ENCODE measurements at places on chromosomes 6 and 20.

DNA sequence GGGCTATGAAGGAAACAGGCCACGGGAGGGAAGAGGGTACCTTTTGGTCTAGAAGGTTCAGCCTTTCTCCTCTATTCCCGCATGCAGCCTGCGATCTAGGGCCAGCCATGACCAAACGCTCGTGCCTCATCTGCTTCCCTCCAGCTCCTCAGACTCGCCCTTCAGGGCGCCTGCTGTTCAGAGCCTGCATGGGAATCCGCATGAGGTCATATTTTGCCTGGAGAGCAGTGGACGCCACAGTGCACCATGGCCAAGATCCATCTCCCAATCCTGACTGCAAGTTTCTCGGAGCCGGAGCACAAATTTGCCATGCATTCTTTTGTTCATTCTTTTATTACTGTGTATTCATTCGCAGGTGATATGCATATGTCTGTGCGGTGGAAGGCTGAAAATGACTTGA, 608.1 kb downstream of the QKI start:
- no peak for DNase-seq

- no peak for DNase-seq
Observed at GRCh38 chr6:139703780-139704179, 329.3 kb upstream of the CITED2 start.

DNA sequence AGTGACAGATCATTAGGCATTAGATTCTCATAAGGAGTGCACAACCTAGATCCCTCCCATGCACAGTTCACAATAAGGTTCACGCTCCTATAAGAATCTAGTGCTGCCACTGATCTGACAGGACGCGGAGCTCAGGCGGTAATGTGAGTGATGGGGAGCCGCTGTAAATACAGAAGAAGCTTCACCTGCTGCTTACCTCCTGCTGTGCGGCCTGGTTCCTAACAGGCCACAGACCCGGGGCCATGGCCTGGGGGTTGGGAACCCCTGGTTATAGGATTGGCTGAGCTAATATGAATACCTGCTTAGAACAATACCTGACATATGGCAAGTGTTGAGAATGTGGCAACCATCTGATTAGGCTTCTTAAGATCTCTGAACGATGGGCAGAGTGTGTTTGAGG, 2.4 kb downstream of the PNPLA1 start:
- no peak for DNase-seq

- DNase-seq, result no peak
Observed at GRCh38 chr20:59673998-59674445, 69.7 kb downstream of the PHACTR3 start.

DNA sequence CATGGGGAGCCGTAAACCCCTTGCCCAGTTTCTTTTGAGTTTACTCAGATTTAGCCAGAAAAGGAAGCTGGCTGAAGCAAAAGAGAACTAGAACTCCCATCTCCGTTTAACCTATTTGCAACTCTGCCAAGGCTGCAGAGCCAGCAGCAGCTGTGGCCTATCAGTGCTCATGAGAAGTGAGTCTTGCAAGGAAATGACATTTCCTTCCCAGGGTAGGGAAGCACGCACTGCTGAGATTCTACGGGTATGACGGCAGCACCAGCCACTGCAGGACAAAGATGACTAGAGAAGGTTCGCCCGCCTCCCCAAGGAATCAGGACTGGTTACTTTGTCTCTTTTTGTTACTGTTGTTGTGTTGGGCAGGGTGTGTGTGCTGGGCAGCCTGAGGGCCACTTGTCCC, 47.6 kb downstream of the PPP1R3G start:
- peak; percentile 76 for DNase-seq

DNA sequence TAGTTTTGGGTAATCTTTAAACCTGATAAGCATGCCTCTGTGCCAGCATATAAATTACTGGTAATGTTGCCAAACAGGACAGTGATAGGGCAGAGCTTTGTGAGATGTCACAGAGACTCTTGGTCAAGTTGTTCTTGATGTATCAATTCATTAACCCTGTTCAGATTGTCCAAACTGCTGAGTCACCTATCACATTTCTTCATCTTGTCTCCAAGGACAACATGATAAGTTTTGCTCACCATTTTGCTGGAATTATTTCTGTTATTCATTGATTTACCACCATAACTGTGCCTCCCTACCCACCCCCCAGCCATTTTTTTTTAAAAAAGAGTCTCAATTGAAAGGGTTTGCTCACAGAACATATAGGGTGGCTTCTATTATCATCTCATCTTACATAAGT, 19.5 kb upstream of the GMNN start:
- DNase-seq, result no peak

GRCh38 chr6:85942844-85943243, 300.2 kb upstream of the SYNCRIP start:
- no peak for DNase-seq

GRCh38 chr20:4837760-4838159, 116.1 kb downstream of the PRND start:
- DNase-seq, result no peak

- no peak for DNase-seq
Observed at GRCh38 chr20:45067558-45067957, 33.4 kb downstream of the KCNS1 start.

DNA sequence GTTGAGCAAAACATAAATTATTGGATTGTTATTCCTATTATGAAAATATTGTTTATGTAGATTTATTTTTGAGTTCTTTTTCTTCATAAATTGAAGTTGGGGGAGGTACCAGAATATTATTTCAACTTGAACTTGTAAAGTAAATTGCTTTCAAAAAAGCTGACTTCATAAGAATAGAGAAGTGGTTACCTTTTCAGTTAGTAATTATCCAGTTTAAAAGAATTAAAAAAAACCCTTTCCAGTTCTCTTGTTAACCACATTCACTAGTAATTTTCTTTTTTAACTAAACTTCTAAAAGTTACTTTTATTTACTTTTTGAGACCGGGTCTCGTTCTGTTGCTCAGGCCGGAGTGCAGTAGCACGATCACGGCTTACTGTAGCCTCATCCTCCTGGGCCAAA, 124.3 kb downstream of the CDKAL1 start:
- no peak for DNase-seq

- no peak for DNase-seq
Observed at GRCh38 chr6:41515995-41516394, 30.2 kb upstream of the FOXP4 start.

DNA sequence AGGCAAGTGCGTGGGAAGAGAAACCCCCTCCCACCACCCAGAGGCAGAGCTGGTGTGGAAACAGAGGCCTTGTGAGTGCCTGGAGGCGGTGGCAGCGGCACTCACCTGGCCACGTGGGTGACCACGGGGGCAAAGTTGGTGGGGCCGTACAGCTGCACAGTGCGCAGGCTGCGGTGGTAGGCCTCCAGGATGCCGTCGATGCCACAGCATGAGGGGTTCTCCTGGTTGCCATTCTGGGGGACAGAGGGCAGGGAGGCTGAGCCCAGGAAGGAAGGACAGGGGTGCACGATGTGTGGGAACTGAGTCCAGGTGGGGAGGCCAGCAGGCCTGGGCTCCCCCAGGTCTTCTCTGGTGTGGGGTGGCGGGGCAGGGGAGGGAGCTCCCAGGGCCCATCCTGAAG, 47.7 kb downstream of the RAB44 start:
- no peak for DNase-seq

DNA sequence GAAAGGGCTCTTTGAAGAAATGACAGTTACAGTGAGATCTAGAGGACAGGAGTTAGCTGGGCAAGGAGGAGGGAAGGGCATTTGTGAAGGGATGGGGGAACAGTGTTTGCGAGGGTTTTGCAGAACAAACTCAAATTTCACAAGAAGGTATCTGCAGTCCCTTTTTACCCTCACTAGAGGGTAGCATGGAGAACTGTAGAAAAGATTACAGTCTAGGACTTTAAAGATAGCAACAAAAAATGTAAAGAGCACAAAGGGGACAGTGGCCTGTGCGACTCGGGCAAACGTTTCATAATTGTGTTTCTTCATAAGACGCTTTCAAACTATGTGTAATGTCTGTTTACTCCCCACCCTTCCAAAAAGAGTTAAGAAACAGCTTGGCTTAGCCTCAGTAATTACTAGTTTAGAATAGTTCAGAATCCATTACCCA, 21.2 kb upstream of the ASXL1 start:
- peak; percentile 75 for DNase-seq

GRCh38 chr6:29965873-29966601, 23.7 kb downstream of the HLA-A start:
- DNase-seq, result peak; percentile 52

DNA sequence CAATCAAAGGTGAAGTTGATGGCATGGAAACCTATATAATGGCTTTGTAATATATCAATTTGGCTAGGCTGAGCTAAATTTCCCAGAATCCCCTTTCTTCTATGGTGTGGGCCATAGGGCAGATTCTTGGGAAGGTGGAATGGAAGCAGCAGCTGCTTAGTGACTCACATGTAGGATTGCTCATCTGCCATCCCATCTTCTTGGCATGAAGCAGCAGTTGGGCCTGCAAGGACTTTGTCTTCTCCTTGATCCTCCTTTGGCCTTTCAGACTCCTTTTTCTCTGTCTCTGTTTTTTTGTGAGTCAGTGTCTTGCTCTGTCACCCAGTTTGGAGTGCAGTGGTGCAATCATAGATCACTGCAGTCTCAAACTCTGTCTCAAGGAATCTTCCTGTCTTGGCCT, 52.6 kb upstream of the CEP162 start:
- no peak for DNase-seq

DNA sequence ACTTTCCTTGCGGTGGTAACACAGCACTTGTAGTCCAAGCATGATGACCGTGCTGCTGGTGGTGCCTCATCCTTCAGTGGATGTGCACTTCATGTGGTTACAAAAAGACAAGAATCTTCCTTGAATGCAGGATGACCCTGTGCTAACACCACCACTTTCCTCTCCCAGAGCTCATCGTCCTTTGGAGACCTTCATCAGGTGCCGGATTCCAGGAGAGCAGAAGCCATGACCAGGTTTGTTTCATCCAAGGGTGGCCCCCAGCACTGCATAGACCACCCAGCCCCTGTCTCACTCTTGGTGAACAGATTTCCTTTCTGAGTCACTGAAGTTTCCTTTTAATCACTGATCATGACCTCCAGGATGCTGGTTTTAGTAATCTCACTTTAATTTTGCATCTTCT, 101.2 kb upstream of the SYNDIG1 start:
- DNase-seq, result no peak

DNA sequence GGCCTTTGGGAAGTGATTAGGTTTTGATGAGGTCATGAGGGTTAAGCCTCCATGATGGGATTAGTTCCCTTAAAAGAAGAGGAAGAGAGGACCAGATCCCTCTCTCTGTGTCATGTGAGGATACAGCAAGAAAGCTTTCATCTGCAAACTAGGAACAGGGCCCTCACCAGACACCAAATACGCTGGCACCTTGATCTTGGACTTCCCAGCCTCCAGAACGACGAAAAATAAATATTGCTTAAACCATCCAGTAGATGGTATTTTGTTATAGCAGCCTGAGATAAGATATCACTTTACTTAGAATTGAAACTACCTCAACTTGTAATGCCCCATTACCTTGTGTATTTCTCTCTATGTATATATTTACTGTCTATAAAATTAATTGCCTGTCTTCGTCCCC, 65.4 kb upstream of the NNAT start:
- DNase-seq, result no peak

DNA sequence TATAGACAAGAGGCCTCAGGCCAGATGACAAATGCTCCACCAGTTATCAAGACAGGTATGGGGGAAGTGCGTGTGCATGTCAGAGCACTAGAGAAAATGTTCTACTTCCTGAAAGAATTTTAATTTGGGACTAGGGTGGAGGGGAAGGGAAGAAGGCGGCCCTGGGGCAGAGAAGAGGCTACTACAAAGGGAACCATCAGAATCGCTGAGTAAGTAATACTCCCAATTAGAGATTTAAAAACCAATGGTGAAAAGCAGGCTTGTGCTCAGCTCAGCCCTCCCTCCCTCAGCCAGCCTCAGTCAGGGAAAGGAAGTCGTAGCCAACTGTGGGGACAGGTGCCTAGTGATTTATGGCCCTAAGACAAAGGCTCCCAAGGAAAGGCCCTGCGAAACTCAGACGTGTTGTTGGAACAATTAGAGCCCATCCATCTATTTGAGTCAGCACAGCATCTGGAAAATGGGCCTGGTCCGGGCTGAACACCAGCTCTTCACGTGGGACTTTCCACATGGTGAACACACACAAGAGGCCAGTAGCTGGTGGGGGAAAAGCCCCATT, 15.0 kb upstream of the MAFB start:
- no peak for DNase-seq

GRCh38 chr6:169101036-169101805, 152.4 kb downstream of the THBS2 start:
- no peak for DNase-seq

GRCh38 chr20:16917636-16918035, 169.5 kb downstream of the OTOR start:
- DNase-seq, result no peak

DNA sequence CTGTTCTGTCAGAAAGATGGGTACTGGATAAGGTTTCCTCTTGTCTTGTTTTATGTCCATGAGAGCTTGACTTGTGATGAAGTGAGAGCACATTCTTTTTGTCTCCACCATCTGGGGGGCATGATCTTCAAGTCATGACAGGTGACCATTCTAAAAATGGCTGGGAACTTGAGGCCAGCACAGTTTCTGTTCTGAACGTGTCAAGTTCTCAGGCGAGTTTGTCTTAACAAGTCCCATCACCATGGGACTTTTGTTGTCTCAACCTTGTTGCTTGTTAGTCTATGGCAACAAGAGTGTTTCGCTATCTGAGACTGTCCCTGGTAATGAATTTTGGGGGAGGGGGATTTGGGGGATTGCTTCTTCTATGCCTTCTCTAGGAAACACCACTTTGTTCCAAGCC, 25.6 kb upstream of the ENPP4 start:
- DNase-seq, result no peak

GRCh38 chr20:2237059-2237458, 58.7 kb upstream of the TGM3 start:
- DNase-seq, result peak; percentile 13

DNA sequence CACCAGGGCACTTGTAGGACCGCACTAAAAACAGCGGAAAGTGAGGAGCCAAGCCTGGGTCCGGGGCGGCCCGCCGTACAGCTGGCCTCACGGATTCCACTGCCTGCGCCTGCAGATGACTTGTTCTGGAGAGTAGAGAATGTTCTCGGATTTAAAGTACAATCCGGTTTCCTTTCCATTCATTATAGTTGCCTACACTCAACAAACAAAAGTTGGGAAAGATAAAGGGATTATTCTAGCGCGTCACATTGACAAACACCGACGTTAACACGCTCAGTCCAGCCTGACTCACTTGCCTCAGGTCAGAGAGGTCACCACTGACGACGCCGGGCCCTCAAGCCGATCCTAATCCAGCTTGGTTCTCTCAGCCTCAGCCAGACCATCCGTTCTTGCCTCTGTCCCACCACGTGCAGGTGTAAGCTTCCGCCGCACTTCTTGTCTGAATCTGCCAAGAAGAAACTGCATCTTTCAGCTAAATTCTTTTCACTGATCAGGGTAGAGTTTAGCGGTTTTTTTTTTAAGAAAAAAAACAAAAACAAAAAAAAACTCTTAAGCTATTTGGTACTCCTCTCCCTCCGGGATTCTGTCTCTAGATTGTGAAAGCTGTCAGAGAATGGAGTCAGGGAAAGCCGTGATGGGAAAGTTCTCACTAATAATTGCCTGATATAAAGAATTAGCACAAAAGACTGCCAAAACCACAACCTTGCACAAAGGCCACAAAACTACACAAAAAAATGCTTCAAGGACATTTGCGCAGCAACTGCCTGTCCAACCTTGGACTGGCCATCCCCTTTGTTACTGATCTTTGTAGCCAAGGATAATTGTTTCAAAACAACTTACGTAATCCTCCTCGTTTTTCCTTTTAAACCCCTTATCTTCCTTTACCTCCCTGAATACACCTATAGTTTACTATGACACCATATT, 1.1 kb upstream of the PHF10 start:
- peak; percentile 65 for DNase-seq

GRCh38 chr6:98823428-98824161, 10.8 kb upstream of the POU3F2 start:
- peak; percentile 59 for DNase-seq

Measured in GM23338 (cell line).